ENCODE measurements at places on chromosomes 16 and 17.

GRCh38 chr16:69481901-69482341 is 57.5 kb downstream of the CYB5B start:
- DNase-seq = no peak

- DNase-seq = no peak
Measured at GRCh38 chr17:72399608-72400487, 279.0 kb downstream of the SOX9 start.

- no peak for DNase-seq
Measured at GRCh38 chr16:85491058-85491771, 121.9 kb upstream of the GSE1 start.

- no peak for DNase-seq
Measured at GRCh38 chr17:46976626-46977270, 2.3 kb downstream of the RPRML start.

DNA sequence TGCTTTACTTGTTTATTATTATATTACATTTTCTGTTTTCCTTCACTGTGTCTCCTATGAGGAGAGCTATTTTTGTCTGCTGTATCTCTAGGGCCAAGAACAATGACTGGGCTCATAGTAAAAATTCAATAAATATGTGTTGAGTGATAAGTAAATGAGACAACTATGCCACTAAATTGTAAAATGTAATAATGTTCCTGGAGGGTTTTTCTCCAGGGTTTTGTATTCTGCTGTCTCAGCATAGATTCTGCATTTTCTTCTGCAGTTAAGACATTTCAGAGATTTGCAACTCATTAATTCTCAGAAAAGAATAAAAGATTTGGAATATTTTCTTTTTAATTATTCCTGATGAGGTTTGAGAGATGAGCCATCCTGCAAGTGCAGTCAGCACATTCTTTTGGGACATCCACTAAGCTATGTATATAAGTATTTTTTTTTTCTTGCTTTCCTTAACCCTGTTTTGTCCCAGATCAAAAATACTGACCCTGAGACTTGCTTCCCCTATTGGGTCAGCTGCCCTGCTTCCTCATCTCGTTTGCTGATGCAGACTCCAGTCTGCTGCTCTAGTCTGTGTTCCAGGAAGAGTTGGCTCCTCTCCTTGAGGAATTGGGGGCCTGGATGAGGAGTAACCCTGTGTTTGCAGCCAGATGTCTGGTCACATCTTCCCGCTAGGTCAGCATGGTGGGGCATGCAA is 122.9 kb downstream of the ABCA8 start:
- no peak for DNase-seq

DNA sequence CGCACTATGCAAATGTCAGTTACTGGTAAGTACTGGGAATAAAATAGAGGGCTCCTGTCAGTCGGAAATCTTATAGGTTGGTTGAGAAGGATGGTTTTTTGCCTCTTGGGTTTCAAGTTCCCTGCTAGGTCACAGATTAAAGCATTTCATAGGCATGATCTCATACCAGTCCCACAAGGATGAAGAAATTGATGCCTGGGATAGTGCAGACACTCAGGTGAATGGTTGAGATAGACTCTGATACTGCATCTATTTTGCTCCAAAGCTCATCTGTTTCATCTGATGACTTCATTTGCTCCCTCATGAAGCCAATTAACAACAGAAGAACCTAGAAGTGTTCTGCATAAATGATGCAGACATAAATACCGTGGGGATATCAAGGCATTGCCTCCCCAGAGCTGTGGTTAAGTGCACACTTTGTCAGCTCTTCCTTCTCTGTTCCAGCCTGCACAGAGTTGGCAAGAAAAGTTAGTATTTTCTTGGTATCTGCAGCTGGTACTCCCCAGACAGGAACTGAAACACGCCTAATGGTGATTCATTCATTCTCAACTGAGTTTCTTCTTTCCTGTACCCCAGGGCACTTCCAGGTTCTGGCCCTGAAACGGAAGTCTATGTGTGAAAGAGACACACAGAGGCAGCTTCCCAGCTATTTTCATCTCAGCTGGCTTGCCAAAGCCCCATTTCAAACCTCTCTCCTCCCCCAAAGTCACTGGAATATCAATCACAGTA is 418.3 kb upstream of the SALL1 start:
- DNase-seq = no peak

- DNase-seq = no peak
Measured at GRCh38 chr17:44353672-44354331, 8.7 kb downstream of the GRN start.

DNA sequence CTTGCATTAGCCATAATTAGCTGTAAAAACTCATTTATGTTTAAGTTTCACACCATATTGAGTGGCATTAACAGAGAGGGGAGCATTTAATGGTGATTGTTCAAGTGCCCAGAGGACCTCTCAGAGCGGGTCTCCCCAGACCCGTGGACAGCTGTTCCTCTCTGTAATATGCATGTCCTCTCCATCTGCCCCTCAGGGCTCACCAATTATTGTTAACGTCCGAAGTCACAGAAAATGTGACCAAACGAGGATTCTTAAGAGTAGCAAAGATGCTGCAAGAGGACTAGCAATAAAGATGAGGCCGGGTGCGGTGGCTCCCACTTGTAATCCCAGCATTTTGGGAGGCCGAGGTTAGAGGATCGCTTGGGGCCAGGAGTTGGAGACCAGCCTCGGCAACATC is 130.2 kb downstream of the CPPED1 start:
- no peak for DNase-seq

- DNase-seq = no peak
Measured at GRCh38 chr17:27281438-27281837, 12.5 kb upstream of the WSB1 start.

GRCh38 chr17:52831536-52831935 is 673.0 kb upstream of the CA10 start:
- no peak for DNase-seq

DNA sequence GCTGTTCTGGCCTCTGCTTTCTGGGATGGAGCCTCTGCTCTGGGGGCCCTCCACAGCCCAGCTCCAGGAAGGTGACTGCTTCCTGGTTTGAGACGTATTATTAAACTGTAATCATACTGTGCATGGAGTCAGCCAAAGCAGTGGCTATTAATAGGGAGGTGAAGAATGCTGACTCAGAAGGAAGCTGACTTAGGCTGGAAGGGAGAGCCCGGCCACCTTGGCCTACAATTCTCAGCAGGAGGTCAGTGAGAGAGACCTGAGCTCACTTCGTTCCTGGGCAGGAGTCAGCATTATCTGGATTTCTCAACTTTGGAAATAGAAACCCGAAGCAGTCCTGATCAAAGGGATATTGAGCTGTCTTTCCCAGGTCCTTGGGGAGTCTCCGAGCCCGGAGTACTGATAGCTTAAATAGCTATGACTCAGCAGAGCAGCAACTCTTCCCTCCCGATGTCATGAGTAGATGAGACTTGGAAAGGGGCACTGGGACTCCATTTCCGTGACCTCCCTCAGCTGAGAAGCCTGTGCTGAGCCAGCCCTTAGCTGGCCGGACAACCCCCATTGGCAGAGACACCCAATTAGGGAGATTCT is 91.8 kb downstream of the YPEL2 start:
- no peak for DNase-seq

GRCh38 chr17:1506649-1507267 is 9.7 kb downstream of the INPP5K start:
- no peak for DNase-seq

GRCh38 chr16:81848306-81848853 is 69.3 kb downstream of the PLCG2 start:
- no peak for DNase-seq

DNA sequence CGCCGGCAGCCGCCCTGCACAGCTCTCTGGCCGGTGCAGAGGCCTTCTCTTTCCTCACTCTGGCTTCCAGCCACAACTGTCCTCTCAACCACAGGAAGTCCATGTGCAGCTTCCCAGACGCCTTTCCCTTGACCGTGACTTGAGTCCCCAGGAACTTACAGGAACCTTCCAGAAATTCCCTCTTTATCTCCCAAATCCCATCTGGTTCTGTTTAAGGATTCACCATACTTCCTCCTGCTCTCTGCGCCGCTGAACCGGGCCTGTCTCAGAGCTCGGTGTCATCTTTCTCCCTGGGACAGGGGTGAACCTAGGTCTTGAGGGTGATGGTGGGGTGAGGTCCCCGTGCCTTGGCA is 65.2 kb upstream of the ZNF469 start:
- DNase-seq = no peak

DNA sequence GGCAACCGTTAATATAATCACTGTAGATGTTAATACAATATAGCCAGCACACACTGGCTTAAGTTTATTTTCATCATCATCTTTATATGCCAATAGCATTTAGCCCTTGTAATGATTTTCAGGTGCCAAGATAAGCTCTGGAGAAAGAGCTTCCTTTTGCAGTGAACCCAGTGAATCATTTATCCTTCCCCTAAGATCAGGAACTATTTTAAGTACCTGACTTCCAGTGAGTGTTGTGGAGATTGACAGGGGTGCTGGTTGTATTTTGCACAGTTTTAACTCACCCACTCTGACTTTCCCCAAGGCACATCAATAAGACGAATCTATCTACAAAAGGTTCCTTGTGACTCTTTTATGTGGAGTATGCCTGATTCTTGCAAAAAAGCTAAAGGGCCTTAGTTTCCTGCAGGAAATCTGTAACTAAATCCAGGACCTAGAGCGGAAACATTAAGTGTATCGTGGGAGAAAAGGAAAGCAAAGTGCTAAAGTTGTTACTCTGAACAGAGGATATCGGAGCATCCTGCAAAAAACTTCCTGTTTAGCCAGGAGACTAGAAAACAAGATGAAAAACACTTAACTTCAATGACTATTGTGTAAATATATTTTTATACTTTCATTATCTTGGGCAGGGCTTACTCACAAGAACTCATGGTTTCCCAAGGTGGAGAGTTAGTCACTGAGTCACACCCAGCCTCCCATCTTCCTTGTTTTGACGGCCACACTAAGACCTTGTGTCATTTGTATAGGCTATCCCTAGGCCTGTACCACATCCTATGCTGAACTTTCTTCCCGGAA is 183.6 kb downstream of the MAP2K6 start:
- no peak for DNase-seq

GRCh38 chr16:51418258-51418657 is 267.2 kb upstream of the SALL1 start:
- no peak for DNase-seq

GRCh38 chr17:60750640-60751039 is 73.0 kb downstream of the BCAS3 start:
- no peak for DNase-seq

DNA sequence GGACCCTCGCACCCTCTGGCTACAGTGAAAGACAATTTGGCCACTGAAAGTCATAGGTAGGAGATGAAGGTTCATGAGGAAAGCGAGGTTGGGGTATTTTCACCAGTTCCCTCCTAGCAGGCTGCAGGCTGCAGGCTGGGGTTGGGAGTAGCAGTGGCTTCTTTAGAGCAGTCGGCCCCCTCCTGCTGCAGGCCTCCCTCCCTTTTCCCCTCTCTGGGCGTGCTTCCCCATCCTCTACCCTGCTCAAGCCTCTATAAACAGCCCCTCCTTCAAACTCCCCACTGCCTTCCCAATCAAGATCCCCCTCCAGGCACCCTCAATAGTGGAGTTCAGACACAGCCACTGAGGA is 41.8 kb downstream of the GAS7 start:
- DNase-seq = no peak

DNA sequence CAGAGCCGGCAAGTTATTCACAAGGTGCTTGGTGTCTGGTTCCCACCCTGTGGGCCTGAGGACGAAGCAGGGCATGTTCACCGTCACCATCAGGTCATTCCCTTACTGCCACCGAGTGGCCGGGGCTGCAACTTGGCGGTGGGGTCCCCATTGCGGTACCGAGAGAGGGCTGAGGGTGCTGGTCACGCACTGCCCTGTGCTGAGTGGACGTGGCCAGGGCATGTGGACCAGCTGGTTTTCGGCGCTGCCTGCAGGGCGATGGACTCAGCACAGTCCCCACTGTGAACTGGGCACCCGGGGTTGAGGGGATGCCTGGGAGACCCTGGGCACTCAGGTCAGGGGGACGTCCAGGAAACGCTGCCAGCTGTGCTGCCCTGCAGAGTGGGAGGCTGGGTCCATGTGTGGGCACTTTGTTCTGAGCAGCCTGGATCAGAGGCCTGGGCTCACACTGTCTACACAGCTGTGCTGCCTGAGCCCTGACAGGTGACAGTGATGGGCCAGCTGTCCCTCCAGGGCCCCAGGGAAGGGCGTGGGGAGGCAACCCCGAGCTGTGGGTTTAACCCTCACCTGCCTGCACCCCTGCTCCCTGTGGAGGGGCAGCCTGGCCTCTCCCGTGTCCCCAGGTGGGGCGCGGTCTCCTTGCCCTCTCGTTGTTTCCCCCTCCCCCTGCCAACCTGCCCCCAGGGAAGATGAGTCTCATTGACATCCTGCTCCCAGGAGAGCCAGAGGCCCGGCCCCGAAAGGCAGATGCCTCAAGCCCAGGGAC is 39.3 kb upstream of the GNG13 start:
- DNase-seq = no peak

- DNase-seq = no peak
Measured at GRCh38 chr17:75843577-75844529, at the start of gene UNC13D. Gene UNC13D (minus strand): TSS chr17:75844404. CDS start chr17:75844337, 67 bp downstream.

DNA sequence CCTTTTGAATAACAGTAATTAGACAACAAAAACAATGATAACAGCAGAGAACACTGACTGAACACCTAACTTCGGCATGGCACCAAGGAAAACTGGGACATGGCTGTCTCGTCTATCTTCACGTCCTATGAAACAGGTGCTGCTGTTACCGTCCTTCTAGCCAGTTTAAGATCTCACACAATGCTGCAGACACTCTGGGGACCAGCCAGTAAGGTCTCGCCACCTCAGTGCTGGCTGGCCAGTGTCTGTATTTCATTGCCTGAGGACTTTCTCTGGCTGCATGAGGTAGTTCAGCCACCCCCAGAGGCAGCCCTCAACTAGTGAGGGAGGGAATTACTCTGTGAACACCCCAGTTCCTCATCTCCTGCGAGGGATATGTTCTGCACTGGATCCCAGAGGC is 57.6 kb downstream of the AMFR start:
- no peak for DNase-seq

DNA sequence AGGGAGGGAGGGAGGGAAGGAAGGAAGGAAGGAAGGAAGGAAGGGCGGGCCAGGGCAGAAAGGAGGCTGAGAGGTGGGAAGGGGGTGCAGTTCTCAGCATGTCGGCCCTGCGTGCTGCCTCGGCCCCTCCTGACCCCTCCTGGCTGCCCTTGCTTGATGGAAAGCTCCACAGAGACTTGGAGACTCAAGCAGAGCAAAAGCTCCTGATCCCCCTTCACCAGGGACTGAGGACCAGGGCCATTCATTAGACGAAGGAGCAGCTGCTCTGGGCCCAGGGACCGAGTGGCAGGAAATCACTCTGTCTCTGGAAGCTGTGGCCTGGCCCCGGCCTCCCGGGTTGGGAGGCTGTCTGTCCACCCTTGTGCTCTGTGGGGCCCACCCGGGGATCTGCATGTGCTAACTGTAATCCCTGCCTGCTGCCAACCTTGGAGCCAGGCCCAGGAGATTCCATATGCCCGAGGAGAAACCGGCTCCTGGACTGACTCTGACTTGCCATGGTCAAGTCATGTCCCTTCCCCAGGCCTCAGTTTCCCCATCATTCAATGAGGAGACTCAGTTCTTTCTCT is 27.4 kb upstream of the C1QL1 start:
- no peak for DNase-seq

- no peak for DNase-seq
Measured at GRCh38 chr16:83727018-83727417, 80.8 kb upstream of the HSBP1 start.

GRCh38 chr16:17474572-17474971 is 3.8 kb upstream of the XYLT1 start:
- no peak for DNase-seq

All from esophagus squamous epithelium (tissue), 5 donors.